GM13977 (cell line): ENCODE measurements at places on chromosomes 2 and 18.

DNA sequence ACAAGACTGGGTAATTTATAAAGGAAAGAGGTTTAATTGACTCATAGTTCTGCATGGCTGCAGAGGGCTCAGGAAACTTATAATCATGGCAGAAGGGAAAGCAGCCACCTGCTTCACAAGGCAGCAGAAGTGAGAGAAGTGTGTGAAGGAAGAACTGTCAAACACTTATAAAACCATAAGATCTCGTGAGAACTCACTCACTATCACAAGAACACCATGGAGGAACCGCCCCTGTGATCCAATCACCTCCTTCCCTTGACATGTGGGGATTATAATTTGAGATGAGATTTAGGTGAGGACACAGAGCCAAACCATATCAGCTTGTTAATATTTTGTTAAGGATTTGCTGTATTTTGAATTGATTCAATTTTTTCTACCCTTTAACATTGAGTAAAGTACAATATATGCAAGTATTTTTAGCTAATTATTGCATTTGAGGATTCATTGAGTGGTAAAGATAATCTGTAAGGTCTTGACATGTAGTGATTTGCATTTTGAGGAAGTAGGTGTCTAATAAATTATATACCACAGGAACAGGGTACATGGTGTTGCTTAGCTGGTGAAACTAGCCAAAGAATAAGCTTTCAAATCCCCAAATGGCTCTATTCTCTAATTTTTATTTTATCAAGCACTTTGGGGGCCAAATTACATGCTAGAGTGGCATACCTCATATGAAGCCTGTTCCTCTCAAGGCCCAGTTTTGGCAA, 3.9 kb upstream of the C2orf69 start:
- DNase-seq = no peak

DNA sequence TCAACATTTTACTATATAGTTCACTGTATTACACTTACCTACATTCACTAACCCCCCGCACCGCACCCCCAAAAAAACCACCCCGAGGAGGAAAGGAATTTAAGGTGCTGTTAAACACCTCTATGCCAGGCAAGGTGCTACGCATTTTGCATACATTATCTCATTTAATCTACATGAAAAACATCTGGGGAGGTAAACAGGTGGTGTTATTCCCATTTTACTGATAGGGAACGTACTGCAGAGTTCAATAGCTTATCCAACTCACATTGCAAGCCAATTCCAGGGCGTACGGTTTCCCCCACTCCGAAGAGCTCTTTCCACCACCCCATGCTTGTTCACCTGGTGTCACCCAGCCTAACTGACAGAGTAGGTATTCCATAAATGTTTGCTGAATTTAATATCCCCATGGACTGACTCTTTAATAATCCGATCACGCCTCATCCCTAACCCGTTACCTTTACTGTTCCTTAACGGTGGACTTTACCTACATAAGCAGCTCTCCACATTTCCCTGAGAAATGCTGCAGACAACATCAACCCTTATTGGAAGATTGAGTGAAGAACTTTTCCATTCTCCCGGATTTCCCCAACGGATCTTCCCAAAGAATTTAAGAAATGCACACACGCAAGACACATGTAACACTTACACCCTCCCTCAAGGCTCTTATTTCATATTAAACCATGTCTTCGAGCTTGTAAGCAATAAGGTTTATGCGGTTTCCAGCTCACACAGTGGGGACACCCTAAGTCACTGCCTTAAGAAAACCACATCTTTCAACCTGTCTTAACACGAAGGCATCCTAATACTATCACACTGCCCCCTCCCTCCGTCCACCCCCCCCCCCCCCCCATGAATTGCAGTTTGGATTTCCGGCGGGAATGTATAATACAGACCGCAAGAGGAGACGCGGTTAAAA, 1.2 kb downstream of the RAPH1 start:
- DNase-seq = peak; percentile 44

DNA sequence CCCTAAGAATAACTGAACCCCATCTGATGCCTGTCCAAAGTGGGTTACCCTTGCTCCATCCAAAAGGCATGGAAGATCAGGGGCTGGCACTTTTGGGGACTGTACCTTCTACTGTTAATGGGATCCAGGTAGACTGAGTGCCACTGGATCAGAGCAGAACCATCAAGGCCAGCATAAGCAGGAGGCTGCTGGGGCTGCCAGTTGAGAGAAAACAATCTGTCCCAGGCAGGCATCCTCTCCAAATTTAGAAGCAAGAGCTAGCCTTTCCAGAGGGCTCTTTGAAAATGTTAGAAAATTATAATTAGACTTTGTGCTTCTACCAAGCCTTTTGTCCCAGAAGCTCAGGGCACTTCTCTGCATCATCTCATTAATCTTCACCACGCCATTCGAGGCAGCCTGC, 245.6 kb downstream of the CDH20 start:
- DNase-seq = no peak

- no peak for DNase-seq
Observed at GRCh38 chr2:205656461-205656860, 25.8 kb upstream of the NRP2 start.

- no peak for DNase-seq
Observed at GRCh38 chr2:169910109-169910799, 83.0 kb downstream of the UBR3 start.

- DNase-seq = no peak
Observed at GRCh38 chr2:81481994-81482368, 1177.4 kb upstream of the LRRTM1 start.

- no peak for DNase-seq
Observed at GRCh38 chr2:70959271-70959761, 19.1 kb upstream of the ANKRD53 start.

- DNase-seq = no peak
Observed at GRCh38 chr2:101007415-101008345, 5.6 kb downstream of the RPL31 start.
